Naive B cell (primary cell): ENCODE measurements at places on chromosomes 7 and 10.

- no peak for DNase-seq
Observed at GRCh38 chr7:103851357-103851756, 138.1 kb downstream of the RELN start.

GRCh38 chr7:122988333-122988732 is 7.2 kb downstream of the TAS2R16 start:
- DNase-seq, result no peak

DNA sequence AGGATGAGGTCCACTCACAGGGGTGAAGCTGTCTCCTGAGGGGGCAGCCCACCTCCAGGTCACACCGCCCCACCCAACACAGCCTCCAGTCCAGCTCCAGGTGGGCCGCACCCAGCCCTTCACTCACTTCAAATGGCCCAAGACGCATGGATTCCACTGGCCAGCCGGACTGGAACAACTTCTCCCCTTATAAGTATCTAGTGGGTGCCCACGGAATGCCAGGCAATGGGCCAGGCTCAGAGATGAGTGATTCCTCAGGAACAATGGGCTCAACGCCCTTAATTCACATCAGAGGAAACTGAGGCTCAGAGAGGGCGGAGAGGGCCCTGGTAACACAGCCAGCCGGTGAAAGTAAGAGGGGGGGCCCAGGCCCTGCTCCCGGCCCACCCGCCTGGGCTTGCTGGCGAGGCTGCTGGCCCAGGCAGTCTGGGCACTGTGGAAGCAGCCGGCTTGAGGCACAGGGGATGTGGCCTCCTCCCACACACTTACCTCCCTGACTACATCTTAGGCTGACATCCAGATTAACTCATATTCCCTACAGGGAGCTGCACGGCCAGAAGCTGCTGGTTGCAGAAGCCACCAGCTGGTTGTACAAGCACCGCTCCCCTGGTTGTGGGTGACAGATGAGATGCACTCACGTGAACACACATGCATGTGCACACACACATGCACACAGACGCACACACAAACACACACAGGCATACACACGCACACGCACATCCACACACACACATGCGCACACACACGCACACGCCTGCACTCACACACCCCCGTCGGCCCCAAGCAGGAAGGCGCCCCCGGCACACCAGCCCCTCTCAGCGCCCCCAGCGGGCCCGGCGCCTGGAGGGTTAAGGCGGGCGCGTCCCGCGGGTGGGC is 1.0 kb upstream of the FAM20C start:
- DNase-seq, result no peak

GRCh38 chr10:34017281-34017680 is 682.8 kb upstream of the NRP1 start:
- no peak for DNase-seq

GRCh38 chr7:157008206-157009169 is 2.0 kb downstream of the MNX1 start:
- no peak for DNase-seq

- DNase-seq, result no peak
Observed at GRCh38 chr7:518630-519483, 789 bp downstream of the PDGFA start.

DNA sequence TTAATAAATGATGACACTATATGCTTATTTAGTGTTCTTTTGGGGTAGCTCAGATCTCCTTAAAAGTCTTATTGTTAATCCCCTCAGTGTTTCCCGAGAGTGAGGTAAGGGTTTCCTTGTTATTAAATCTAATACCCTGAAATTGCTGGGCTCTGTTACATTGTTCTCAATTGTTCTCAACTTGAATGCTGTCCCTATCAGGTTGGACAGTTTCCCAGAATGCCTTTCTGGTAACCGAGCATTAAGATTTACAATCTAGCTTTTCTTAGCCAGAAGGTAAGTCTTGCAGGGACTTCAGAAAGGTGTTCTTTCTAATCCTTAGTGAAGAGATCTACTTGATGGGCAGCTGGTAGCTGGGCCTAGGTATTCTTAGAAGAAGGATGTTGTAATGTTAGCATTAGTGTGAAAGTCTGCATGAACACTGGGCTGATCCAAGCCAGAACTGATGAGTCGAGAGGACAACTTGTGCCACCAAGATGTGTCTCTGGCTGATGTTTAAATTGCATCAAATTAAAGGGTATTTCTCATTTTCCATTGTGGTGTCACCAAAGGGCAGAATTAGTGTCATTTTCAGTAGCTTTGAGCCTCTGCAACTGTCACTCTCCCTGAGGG is 89.9 kb downstream of the SND1 start:
- no peak for DNase-seq
